ENCODE measurements at places on chromosomes 1 and 21.

DNA sequence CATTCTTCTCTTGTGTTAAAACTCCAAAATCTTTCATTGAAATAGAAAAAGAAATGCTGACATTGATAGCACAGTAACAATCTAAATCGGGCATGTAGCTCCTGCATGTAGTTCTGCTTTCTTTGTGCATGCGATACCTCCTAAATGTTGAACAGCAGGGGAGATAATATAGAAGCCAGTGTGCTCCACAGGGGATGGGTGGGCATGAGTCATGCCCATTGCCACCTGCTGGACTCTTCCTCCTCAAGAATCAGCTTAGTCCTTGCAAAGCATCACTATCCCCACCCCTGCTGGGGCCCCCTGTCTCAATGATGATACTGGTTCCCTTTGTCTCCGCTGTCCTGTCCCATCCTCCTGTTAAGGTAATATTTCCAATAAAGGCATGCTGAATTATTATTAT, 203.0 kb downstream of the RWDD3 start:
- DNase-seq: no peak

DNA sequence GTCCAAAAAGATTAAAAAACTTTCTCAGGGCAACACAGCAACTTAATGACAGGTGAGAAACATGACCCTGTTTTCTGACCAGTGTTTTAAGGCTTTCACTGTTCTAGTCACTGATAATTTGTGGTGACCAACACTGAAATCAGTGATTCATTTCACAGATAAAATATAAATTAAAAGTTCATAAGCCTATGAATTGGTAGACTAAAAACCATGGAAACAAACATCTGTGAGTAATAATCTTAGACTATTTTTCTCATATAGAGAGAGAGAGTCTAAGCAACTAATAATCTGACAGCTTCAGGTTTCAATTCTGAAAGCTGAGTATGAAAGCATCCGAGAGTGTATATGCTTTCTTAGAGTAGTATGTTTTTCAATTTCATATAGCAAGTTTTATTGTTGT, 536.9 kb downstream of the ADGRL2 start:
- DNase-seq: no peak

- DNase-seq: peak; percentile 90
Measured at GRCh38 chr1:223748773-223749733, 36.7 kb downstream of the CAPN2 start.

- DNase-seq: no peak
Measured at GRCh38 chr1:235427447-235427846, 60.2 kb downstream of the TBCE start.

- DNase-seq: no peak
Measured at GRCh38 chr1:219174460-219175211, 958 bp downstream of the LYPLAL1 start.

DNA sequence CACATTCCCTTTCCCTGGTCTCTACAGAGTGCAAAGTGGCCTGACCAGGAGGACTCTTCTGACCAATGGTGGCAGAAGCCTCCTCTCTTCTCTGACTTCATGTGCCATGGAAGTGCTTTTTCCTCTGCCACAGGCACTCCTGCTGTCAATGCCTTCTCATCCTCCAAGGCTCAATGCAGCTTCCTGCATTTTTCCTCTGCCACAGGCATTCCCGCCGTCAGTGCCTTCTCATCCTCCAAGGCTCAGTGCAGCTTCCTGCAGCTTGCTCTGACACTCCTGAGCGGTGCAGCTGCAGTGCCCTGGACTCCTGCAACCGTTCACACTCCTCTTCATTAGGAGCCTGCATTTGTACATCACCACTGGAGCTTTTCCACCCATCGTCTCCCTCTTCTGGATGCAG, 4.7 kb upstream of the ADARB1 start:
- DNase-seq: no peak

DNA sequence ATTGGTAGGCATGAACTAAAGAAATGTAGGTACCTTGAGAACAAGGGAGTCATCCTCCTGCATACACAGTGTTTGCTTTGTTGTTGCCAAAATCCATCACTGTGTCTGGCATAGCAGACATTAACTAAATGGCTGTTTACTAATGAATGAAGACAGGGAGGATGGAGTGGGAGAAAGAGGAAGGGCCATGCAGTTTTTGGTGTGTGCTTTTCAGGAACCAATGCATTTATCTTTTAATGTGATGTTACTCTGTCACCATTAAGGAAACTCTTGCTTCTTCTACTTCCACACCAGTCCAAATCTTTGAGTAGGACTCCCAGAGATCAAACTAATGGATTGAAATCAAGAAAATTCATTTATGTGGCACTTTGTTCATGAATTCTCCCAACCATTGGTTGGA, 55.6 kb upstream of the DUSP10 start:
- DNase-seq: no peak

DNA sequence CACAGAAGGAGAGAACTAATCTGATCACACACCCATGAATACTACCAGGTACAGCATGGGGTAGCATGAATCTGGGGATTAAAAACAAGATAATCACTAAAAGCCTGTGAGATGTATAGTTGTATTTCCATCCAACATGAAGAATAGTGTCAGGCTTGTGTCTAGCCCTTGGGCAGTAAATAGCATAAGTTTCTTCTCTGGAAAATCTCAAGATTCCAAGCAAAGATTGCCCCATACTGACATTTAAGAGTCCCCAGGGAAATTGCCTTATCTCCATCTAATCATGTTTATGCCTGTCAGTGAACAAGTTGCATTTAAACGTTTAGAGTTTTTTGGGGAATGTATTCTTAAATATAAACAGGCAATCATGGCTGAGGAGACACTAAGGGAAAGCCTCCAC, 109.2 kb upstream of the SERTAD4 start:
- DNase-seq: no peak

DNA sequence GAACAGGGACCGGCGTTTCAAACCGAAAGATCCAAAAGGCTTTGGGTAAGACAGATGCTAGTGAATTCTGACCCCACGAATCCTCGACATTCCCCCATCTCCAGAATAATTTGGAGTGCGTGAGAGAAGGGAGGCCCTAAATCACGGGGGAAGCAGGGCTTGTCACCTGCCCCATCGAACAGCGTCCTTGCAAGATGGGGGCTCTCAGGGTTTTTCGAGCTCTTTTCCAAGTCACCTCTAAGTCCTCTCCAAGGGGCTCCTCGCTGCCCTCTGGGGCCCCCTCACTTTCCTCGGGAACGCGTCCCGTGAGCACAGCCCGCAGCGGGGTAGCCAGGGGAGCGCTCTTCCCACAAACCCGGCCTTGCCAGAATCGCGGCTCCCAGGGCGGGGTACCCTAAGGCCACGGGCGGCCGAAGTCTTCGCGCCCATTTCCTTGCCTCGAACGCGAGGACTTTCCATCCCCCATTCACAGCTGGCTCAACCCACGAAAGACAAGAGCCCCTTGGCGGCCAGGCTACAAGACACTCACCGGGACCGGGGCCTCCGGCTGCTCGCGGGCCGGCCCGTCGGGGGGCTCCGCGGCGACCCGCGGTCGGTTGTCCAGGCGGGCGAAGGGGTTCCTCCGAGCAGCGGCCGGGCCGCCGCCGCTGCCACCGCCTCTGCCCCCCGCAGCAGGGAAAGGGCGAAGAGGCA, 546 bp downstream of the DONSON start:
- no peak for DNase-seq

- DNase-seq: no peak
Measured at GRCh38 chr1:172727956-172728603, 69.2 kb downstream of the FASLG start.

DNA sequence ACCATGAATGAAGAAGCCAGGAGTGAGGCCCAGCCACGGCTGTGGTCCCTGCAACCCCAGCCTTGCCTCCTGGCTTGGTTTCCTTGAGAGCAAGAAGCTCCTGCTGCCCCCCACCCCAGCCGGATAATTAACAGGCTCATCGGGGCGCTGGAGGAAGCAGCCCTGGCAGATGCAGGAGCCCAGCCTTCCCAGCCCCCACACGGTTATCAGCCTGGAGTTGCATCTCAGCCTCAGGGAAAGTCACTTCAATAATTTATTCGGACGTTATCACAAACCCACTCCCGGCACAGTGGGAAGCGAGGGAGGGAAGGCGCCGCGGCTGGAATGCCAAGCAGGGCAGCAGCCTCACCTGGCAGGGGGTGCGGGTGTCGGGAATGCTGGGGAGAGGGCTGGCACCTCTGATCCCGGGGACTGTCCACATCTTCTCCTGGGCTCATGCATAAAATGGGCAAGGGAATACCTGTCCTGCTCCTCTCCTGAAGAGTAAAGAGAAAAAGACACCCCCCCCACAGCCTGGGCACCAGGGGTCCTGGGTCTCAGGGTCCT, 43.3 kb upstream of the LRP8 start:
- DNase-seq: peak; percentile 67

- no peak for DNase-seq
Measured at GRCh38 chr1:97433094-97433823, 487.6 kb downstream of the DPYD start.

All from chondrocyte (in vitro differentiated cells).